ENCODE measurements at places on chromosomes 2 and 18.

- no peak for DNase-seq
These were observed 34.6 kb upstream of the GCC2 start for GRCh38 chr2:108414256-108414876.

DNA sequence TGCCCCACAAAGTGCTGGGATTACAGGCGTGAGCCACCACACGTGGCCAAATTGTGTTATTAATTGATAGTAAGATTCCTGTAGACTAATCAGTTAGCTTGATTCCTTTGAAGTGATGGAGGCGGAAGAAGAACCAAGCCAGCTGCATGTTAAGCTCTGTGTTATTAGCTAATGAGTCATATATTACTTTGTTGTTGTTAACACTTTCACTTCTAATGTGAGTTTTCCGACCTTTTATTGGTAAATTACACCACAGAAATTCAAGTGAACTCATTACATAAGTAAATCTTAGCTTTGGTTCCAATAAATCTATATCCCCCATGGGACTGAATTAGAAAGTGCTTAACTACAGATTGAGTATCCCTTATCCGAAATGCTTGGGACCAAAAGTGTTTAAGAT is 20.3 kb downstream of the CHMP1B start:
- DNase-seq = no peak

DNA sequence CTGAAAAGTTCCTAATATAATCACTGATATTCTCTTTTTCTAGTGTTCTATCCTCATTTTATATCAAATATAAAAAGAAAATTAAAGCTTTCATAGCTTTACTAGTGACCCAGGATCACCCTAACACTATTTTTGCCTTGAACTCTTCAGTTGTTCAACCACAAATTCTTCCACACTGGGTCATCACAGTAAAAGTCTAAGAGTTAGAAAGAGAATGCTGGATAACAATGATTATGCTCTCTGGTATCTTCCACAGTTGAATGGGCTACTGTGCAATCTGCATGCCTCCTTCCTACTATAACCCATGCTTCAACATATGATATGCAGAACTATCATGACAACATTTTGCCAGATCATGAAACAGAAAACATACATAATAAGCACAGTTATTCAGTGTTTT is 32.3 kb downstream of the CHN1 start:
- DNase-seq = no peak

DNA sequence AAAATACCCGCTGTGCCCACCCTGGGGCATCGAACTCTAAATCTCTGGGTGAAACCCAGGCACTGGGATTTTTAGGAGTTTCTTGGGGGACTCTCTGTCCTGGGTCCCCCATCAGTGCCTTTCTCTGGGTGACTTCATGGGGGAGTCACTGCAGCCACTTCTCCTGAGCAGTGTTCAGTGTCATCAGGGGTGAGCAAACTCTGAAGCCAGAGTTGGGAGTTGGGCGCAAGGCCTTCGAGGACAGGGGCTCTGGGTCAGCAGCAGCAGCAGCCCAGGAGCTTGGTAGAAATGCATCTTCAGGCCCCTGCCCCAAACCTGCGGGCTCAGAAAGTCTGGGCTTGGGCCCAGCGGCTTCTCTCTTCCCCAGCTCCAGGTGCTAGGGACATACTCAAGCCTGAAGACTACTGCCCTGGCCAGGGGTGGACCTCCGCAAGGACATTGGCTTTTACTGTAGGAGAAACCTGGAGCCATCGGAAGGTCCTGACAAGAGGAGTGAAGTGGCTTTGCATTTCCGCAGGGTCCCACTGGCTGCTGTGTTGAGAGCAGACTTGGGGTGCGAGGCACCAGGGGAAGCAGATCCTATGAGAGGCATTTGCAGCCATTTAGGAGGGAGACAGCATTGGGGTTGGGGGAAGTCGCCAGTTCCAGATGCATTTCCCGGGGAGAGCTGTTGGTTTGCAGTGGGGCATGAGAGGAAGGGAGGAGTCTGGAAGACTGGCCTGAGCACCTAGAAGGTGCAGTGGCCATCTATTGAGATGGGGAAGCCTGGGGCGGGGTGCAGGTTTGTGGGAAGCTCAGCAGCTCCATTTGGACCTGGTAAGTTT is 51.5 kb upstream of the FAHD2A start:
- no peak for DNase-seq

GRCh38 chr2:23668756-23669304 is 258.1 kb downstream of the ATAD2B start:
- DNase-seq = no peak

DNA sequence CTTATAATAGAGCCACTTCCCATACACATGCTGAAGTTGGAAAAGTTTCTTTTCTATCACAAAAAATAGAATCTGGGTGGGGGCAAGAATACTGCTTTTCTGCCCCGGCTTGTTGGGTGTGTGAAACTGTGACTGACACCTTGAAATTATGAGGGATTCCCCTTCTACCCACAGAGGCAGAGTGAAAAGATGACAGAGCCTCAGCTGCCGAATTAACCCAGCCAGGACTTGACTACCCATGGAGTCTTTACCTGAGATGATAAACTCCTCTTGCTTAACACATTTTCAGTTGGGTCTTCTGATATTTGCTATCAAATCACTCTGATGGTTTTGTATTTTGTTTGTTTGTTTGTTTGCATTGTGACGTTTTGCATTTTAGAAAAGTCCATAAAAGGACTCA is 66.0 kb upstream of the PMAIP1 start:
- DNase-seq = no peak

GRCh38 chr2:46308629-46309028 is 11.4 kb downstream of the EPAS1 start:
- no peak for DNase-seq

DNA sequence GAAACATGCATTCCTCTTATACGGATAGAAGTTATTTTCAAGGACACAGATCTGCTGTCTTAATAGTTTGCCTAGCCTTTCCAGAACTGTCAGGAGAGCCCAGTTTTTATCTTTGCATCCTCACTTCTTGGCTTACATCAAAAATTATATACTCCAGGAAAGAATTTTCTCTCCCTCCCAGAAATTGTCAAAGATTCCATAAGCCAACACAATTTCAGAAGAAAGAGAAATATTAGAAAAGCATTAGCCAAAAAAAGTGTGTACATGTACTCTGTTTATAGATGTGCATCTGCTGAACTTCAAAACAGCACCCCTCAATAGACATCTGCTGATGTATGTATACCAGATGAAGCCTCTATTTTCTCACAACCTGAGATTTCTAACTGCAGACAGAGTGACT is 210.4 kb downstream of the METTL4 start:
- DNase-seq = no peak

DNA sequence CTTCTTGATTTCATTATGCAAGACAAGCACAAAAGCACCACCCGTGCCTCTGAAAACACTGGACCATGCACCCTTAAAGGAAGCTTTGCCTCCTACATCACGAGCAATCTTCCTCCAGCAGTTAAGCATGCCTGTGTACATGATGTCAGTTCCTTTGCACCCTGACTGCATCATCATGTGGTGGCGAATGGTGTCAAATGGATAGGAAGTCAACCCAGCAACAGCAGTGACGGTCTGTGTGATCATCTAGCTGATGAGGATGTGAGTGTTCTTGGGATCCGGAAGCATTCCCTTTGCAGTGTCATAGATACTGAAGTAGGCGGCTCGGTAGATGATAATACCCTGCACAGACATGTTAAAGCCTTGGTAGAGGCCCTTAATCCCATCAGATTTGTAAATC is 240.7 kb upstream of the FAM98A start:
- no peak for DNase-seq

DNA sequence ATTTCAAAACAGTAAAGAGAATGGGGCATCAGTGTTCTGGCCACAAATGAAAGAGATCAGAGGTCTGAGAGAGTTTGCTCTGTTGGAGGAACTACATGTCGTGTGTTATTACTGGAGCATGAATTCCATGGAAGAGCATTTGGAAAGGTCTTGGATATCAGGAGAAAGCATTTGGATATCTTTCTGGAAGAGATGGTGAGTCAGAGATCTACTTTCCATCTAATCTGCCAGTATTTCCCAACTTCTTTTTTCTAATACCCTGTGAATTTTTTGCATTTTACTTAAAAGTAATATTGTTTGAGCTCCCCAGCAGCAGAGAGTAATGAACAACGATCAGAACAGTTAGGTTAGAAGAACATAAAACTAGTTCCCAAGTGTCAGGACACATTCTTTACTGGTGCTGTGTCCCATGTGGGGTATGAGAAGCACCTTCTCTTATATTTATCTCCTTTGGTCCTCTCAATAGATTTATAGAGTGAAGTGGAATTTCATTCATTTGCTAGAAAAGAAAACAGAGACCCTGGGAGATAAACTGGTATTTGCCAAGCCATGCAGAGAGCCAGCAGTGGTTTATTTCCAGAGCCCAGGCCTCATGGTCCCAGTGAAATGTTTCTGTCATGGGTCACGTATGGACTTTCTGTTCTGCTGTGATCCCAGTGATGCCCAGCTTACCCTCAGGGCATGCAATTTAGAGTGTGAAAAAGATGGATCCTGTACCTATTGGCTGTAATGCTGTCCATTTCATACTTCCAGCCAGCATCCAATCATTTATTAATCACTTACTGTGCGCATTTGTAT is 130.8 kb upstream of the NT5C1B start:
- DNase-seq = no peak

DNA sequence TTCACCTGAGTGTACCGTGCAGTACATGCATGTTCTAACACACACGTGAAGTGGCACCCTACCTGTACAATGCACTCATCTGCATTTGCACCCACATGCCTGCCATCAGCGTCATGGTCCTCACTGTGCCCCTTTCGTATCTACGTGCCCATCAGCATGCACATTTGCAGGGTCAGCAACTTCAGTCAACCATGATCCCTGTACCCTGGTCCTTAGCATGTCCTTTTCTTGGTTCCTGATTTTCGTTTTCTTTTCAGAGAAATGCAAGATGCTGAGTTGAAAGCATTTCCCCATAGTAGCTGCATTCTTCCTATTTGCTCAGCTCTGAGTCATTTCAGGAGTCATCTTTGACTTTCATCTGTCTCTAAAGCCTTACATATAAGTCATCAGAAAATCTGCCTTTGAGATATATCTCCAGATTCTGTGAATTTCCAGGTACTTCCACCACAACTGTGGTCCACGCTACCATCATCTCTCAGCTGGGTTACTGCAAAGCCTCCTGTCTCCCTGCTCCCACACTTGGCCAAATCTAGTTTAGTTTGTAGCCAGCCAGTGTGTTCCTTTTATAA is 14.7 kb upstream of the PUM2 start:
- DNase-seq = no peak

- no peak for DNase-seq
These were observed 4.3 kb downstream of the SLC39A6 start for GRCh38 chr18:36124841-36125240.

Data from left renal cortex interstitium (tissue), 4 donors.